Pancreas (tissue), 10 donors: ENCODE measurements at places on chromosomes 11 and 22.

DNA sequence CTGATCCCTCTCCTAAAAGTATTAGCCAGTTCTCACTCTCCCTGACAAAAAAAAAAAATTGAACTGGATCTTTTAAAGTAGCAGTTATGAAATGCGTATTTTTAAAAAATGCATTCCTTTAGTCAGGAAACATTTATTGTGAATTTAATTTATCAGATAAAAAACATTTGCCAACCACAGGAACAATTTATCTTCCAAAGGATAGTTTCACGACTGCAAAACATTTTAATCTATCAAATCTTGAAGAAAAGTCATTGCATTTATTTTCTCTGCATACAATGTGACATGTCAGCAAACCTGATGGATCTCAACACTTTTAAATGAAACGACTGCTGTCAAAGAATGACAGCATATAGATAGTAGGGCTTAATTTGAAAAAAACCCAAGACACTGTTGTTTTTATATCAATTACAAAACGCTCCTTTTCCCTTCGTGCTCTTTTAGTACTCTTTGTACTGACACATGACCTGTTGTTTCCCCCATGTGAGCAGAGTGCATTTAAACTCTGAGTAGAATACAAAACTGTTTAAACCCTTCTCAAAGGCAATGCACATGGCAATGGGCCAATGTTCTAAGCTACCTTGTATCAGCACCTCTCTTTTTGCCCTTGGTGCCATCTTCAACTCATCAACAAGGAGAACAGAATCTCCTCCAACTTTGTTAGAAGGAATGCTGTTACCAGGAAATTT, 107.0 kb downstream of the ATG16L2 start:
- no peak for DNase-seq

- DNase-seq, result peak; percentile 22
Observed at GRCh38 chr11:58513747-58514367, 6.0 kb upstream of the OR5B21 start.

DNA sequence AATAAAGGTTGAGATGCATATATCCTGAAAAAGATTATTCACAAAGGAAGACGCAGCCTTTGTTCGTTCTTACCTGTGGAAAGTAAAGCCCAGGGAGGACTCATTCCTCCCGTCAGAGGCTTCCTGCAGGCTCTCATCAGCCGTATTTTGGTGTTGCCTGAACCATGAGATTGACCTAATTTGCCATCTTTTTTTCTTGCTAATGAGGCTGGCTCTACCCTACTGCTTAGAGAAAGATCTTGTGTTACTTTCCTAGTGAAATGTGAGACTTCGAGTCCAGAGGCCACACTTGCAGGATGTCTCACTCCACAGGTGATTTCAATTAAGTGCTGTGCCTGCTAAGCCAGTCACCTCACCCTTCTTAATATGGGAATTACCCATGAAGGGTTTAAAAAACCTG, 269.9 kb downstream of the NTM start:
- no peak for DNase-seq

GRCh38 chr11:118415739-118416068, 14.3 kb downstream of the ATP5MG start:
- DNase-seq, result no peak

DNA sequence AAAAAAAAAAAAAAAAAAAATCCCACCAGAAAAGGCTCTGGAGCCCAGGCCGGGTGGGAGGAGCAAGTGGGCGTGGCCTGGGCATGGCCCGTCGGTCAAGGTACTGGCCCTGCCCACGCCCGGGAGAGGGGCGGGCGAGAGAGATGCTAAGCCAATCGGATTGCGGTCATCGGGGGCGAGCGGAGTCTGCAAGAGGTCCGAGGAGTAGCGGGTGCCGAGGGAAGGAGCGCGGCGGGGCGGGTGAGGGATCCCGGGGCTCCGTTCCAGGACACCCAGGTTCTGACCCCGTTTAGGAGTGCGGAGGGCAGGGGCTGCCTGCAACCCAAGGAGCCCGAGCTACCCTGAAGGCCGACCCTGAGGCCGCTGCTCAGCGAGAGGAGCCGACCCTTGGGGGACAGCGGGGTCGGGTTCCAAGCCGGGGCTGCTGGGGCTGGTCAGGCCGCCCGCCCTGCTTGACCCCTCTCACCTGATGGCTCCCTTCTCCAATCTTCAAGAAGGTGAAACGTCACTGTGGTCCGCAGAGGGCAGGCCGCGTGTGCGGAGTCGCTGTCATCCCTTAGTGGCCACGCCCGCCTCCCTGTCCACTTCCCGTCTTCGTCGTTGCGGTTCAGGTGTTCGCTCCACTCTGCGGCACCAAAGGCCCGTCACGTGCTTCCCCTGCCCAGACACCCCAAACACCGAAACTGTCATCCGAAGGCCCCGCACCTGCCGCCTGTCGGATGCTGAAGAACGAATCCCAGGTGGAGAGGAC, 11.1 kb upstream of the TAB1 start:
- peak; percentile 89 for DNase-seq

DNA sequence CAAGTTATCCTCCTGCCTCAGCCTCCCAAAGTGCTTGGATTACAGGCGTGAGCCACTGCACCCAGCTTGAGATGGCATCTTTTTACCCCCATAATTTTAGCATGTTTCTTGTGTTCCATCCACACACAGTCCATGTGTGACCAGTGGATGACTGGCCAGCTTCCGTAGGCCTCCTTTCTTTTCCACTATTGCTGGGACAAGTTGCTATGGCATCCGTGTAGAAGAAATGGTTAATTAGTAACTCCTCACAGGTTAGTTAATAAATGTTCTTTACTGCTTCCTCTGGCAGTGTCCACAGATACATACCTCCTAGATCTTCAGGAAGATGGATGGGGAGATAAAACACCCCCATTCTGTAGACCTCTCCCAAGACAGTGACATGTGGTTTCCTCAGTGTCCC, 154.3 kb upstream of the RASSF10 start:
- DNase-seq, result no peak

- no peak for DNase-seq
Observed at GRCh38 chr11:8375932-8376331, 112.3 kb upstream of the LMO1 start.

GRCh38 chr11:61516675-61517572, 8.4 kb downstream of the LRRC10B start:
- DNase-seq, result peak; percentile 39

GRCh38 chr11:70537576-70538571, 139.5 kb downstream of the CTTN start:
- no peak for DNase-seq

DNA sequence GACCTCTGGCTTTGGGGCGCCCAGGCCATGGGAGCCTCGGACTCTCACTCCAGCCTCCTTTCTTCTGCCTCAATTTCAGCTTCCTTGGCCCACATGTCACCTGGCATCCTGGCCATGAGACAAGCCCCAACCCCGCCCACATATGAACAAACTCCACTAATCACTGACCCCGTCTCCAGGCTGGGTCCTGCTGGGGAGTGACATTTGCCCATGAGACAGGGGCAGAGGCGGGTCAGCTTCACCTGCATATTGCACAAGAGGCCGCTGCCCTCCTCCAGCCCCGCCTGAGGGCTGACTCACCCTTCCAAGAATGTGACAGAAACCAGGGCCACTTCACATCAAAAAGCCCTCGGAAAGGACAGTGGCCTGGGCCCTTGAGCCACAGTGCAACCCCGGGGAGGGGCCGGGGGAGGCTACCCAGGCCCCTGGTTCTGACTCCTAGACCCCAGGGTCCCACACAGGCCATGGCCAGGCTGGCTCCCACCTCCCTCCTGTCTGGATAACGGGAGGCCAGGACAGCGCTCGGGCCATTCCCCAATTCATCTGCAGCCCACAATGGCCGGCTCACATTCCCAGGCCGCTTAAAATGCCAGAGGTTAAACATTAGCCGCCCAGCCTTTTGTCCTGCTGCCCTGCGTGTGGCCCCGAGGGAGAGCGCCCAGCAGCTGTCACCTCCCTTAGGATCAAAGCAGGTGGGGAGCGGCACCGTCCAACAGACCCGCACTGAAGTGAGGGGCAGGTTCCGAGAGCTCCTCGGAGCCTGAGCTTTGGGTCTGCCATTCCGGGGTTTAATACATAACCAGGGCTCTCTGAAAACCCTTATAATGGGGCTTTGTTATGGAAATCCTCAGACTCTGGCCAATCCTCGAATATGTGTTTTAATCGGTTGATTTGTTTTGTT, 42.3 kb downstream of the TRMU start:
- DNase-seq, result peak; percentile 93

DNA sequence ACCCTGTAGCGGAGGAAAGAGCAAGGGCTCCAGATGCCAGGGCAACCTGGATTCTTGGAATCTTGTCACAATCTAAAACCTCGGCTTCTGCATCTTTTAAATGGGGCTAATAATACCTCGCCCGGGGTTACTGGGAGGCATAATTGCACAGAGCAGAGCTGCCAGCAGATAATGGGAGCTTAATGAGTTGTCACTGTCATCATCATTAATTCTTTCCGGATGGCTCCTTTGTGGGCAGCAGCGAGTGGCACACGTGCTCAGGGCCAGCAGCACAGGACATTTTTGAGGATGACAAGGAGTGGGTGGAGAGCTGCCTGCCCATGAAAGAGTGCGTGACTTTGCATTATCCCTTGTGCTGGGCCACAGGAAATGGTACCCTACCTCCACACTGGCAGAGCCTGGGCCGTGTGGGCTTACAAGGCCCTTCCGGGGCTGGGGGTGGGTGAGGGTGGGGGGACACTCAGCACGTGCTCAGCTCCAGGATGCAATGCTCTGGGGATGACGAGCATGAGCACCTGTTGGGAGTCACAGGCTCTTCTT, 5.7 kb downstream of the PDGFB start:
- DNase-seq, result no peak

DNA sequence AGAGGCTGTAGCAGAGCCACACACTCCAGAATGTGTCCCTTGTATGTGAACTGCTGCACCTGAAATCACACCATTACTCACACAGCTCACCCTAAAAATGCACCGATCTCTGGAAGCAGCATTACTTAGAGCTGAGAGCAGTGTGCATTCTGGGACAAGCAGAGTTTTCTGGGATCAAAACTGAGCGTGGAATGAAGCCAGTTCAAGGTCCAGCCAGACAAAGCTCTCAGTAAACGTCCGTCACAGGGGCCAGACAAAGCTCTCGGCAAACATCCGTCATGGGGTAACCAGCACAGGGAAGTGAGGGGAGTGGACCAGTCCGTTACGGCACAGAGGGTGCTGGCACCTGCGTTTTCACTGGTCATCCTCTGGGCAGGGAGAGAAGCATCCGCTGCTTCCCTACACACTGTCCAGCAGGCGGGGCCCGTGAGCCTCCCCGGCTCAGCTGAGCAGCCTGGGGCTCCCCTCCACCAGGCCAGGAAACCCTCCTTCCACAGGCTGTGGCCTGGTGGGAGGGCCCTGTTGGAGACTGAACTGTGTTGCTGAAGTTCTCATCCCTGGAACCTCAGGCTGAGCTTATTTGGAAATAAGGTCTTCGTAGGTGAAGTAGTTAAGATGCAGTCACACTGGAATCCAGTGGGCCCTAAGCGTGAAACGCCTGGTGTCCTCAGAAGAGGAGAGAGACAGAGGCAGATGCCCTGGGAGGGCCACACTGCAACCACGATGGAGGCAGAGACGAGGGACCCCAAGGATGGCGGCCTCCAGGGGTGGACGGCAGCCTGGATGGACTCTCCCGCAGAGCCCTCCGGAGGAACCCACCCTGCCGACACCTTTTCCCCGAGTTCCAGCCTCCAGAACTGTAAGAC, 883.9 kb downstream of the BRD1 start:
- DNase-seq, result no peak

- no peak for DNase-seq
Observed at GRCh38 chr11:78666675-78667160, 92.1 kb upstream of the NARS2 start.

DNA sequence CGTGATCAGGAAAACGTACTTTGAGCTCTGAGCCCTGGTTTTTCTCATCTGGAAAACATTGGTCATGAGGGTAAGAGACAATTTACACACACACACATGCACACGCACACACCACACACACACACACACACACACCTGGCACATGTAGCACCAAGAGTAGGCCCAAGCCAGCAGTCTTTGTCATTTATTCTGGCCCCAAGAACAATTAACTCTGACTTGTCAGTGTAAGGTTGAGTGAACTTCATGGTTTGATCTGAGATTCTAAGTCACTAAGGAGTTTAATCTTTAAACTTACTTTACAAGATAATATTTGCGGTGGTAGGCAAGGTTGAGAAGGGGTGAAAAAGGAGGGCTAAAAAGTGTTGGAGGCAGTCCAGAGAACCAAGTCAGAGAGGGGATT, 44.1 kb downstream of the MMP20 start:
- DNase-seq, result no peak

GRCh38 chr11:7826324-7826723, 29.6 kb upstream of the OR5P2 start:
- DNase-seq, result no peak

GRCh38 chr11:47285969-47286770, 16.2 kb downstream of the MADD start:
- DNase-seq, result no peak

DNA sequence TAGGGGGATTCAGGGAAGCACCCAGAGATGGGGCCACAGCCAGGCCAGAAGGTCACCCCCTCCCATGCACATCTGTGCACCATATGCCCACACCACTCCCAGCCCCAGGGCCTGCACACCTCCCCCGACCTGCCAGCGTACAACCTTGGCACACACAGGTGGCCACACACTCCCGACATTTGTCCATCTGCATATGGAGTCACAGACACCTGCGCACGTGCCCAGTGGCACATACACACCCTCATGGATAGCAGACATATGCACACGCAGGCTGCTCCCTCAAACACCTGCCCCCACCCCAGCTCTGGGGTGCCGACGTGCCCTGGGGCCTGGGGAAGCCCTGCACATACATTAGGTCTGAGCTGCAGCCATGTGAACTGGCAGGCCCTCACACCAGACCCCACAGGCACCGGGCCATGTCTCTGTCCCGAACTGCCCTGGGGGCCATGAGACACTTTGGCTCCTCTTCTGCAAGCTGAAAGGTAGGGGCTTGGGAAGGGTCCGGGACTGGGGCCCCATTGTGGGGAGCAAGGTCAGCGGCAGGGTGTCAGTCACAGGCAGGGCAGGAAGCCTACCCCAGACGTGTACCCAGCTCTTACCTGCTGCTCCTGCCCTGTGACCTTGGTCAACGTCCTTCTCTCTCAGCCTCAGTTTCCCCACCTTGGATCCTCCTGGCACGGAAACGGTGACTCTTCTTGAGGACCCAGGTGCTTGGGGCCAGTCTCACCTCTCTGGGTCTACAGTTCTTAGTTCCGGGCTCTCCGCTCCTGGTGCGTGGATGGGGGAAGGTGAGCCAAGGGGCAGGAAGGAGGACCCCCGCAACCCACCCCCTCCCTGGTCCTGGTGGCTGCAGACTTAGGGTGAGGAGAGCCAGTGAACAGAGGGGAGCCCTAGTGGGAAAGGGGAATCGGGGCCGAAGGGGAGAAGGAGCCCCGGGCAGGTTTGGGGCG, 579 bp upstream of the CABP7 start:
- DNase-seq, result no peak

- peak; percentile 52 for DNase-seq
Observed at GRCh38 chr11:65288706-65289536, 25.7 kb upstream of the CDC42EP2 start.

DNA sequence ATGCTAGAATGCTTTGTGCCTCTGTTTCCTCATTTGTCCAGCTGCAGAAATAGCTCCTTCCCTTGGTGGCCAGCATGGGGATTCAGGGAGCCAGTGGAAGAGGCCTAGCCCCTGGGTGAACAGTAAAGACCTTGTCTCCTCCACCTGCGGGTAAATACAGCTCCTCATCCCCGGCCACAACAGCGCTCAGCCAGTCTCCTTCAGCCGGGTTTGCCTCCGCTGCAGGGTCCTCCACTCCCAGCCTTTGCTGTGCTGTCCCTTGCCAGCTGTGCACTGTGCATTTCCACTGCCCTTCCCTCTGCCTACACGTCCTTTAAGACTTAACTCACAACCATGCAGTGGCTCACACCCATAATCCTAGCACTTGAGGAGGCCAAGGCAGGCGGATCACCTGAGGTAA, 1.5 kb upstream of the CDC42EP1 start:
- DNase-seq, result no peak

- DNase-seq, result no peak
Observed at GRCh38 chr22:42907404-42908373, 50.6 kb upstream of the ARFGAP3 start.
